Germinal center (tissue), 1 donor: ENCODE measurements at places on chromosomes 13 and 19.

- DNase-seq: no peak
Observed at GRCh38 chr13:113895436-113895835, 31.6 kb upstream of the GAS6 start.

DNA sequence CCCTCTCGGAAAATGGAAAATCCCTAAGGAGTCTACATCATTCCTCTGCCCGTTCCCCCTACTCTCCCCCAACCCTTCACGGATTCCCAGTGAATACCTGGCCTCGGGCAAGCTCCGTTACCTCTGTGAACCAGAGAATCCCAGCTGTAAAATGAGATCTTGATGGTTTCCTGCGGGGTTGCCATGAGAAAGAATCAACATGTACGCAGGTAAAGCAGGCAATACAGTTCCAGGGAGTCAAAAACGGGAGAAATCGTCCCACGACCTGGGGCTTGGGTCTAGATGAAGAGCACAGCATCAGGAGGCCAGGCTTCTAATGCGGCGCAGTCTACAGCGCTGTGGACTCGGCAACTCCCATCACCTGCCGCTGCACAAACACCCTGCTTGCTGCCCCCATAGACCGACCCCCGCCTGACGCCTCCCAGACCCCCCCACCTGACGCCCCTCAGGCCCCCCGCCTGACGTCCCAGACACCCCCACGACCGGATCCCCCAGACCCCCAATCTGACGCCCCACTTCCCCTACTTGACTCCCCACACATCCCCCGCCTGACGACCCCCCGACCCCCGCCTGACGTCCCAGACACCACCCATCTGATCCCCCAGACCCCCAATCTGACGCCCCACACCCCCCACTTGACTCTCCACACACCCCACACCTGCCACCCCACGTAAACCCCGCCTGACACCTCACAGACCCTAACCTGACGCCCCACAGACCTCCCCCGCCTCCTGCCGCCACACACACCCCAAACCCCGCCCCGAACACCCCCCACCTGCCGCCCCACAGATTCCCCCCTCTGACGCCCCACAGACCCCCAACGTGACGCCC lies 680 bp downstream of the LIG4 start:
- DNase-seq: no peak

DNA sequence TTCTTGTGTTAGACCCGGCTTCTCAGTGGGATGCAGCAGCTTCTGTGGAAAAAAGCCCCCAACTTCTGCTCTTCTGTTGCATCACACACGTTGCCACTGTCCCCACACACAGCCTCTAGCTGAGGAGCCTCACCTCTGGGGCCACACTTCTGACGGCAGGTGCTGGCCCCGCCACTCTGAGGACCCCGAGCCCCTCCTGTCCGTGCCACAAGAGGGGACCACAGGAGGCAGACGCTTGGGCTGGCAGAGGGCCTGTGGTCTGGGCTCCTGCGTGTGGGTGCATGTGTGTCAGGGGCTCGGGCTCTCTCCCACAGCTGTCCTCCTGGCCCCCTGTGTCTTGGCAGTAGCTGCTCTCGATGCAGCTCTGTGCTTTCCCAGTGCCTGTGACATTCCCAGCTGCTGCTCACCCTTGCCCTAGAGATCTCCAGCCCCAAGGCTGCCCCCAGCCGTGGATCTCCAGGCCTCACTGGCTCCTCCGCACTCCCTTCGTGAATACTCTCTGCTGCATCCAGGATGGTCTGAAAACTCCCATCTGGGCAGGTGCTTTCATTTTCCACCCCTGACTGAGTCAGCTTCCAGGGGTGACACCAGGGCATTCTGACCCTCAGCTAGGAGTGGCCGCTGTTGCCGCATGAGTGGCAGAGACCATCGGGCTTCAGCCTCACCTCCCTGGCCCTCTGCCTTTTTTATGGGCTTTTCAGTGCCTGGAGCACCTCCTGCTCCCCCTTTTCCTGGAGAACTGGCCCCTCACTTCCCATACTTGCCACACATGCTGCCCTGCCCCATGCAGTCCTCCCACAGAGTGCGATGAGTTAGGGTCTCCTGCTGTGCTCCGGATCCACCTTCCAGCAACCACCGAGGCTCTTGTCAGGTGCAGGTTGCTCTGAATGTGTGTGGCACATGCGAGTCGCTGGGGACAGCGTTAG lies 13.7 kb downstream of the MAU2 start:
- DNase-seq: no peak

DNA sequence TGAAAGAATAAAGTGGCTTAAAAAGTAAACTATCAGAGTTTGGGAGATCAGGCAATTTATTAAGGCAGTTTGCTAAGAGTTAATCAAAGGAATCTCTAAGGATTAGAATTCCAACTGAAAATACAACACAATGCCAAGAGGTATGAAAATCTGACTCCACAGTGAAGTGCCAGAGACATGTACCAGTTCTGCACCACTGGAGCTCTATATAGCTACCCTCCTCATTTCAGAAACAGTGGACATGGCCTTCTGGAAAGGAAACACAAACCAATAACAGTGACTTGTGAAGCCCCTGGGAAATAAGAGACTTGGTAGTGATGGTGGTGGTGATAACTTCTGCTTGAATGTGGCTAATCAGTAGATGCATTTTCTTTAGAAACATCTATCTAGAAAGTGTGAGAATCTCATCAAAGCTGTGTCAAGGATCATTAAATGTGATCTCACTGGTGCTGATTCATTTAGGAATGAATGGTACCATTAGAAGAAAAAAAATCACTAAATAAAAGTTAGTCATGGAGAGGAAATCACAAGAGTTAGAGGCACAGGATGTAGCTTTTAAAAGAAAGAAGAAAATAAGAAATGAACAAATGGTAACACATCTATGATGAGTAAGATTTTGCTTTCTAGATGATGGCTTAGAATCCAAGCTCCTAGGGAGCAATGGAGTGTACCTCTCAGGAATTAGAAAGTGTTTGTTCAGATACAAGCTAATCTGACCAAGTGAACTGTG lies 20.1 kb upstream of the N4BP2L1 start:
- no peak for DNase-seq

DNA sequence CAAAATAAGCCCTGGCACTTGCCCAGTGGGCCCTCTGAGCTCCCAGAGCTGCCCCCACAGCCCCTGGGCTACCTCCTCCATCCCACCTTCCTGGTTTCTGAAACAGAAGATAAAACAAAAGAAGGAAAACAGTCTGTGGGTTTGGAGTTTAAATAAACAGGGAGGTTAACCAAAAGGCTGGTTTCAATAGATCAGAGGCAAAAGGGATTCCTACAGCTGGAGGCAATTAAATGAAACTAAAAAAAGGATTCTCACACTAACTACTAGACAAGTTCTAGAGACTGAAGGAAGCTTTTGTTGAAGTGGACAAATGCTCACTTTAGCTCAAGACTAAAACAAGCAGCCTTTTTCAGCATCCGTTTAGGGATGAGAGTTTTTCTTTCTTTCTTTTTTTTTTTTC lies 569.8 kb downstream of the FGF9 start:
- DNase-seq: no peak

- no peak for DNase-seq
Observed at GRCh38 chr13:58619396-58620113, 988.0 kb downstream of the PCDH17 start.

GRCh38 chr13:97352815-97353214 lies 81.2 kb upstream of the RAP2A start:
- DNase-seq: no peak

- DNase-seq: no peak
Observed at GRCh38 chr19:49712397-49712859, 21.5 kb downstream of the CPT1C start.

DNA sequence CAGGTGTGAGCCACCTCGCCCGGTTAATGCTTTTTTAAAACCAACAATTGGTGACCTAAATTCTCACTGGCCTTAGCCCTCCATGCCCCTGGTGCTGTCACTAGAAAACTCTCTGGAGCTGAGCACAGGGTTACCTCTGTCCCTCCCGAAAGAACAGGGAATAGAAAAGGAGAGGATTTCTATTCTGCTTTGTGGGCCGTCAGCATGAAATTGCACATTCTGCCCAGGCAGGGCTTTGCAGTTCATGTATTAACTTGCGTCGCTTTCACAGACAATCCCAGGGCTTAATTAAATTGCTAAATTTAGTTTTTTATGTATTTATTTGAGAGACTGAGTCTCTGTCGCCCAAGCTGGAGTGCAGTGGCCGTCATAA lies 583 bp upstream of the ZNF480 start:
- no peak for DNase-seq

DNA sequence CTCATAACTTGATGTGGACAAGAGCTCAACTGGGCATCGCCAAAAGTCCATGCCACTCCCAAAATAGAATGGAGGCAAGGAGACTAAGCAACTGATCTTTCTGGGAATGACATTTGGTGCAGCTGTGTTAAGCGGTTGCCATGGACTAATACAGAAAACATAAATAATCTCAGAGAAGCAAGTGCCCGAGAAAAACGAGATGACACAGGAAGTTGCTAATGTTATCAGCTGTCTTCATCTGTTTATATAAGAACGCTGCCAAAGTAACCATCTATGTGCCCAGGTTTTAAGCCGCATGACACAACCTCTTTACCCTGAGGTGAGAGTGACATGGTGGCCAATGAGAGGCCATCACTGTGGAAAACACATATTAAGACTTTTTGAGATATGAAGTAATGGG lies 54.9 kb upstream of the SACS start:
- no peak for DNase-seq

GRCh38 chr19:15300533-15301197 lies 31.7 kb downstream of the BRD4 start:
- no peak for DNase-seq

DNA sequence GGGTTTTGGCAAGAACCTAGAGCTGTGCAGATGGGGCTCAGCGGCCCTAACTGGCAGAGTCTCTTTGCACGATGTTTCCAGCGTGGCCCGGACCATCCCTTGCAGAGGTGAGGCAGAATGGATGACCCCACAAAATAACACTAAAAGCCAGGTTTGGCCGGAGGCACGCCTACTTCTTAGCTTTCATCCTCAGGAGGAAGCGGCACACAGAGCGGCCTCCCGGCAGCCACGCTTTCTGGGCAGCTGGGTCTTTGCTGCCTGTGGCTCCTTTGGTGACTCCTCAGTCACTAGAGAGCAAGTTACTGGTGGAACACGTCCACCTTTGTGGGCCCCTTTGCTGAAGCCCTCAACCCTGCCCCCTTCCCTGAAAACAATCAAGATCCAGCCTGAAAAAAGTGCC lies 25.2 kb downstream of the TEX29 start:
- DNase-seq: no peak
